Aorta (tissue), 5 donors: ENCODE measurements at places on chromosomes 7 and 10. TPM values are rescaled to one million over a fixed set of nuclear protein-coding genes. Genes with fewer than 3 reads are reported as not detected.

The IKZF1 gene
- 24.4 TPM for total RNA-seq

GRCh38 chr7:96297876-96298275, 24.0 kb downstream of the SLC25A13 start:
- no peak overlapping the region for H3K4me3 ChIP-seq
- H3K27ac ChIP-seq, result no peak overlapping the region
- H3K27me3 ChIP-seq, result no peaks in the 10 kb centered on the region
- H3K4me1 ChIP-seq, result no peaks in the 10 kb centered on the region
- no peak for DNase-seq
- H3K36me3 ChIP-seq, result peaks cover 2% of the 10 kb centered on the region

The ADAP1 gene
- total RNA-seq, result 11.9 TPM

- no peaks in the 10 kb centered on the region for H3K27me3 ChIP-seq
- no peak for DNase-seq
- H3K27ac ChIP-seq, result no peak overlapping the region
- no peak overlapping the region for H3K4me3 ChIP-seq
- no peaks in the 10 kb centered on the region for H3K36me3 ChIP-seq
- H3K4me1 ChIP-seq, result no peaks in the 10 kb centered on the region
Measured at GRCh38 chr10:131978366-131978765, 3.4 kb downstream of the BNIP3 start.

DNA sequence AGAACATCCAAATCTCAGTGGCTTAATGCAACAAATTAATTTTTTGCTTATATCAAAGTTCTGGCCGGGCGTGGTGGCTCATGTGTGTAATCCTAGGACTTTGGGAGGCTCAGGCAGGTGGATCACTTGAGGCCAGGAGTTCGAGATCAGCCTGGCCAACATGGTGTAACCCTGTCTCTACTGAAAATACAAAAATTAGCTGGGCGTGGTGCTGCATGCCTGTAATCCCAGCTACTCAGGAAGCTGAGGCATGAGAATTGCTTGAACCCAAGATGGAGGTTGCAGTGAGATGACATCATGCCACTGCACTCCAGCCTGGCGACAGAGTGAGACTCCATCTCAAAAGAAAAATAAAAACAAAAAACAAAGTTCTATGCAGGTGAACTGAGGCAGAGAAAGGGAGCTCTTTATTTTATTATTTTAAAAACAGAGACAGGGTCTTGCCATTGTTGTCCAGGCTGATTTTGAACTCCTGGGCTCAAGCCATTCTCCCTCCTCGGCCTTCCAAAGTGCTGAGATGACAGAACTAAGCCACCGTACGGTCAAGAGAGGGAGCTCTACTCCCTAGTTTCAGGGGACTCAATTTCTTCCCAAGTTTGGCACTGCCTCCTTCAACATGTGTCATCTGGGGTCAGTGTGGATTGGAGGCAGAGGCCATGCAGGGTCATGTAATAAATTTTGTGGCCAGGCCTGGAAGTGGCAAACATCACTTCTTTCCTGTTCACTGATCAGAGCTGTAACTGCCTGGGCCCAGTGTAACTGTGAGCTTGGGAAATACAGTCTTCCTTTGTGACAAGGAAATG, 2.4 kb downstream of the ADCK2 start:
- no peaks in the 10 kb centered on the region for H3K27me3 ChIP-seq
- no peak for DNase-seq
- H3K36me3 ChIP-seq, result no peaks in the 10 kb centered on the region
- H3K27ac ChIP-seq, result no peak overlapping the region

- no peaks in the 10 kb centered on the region for H3K4me1 ChIP-seq
- DNase-seq, result no peak
- no peak overlapping the region for H3K27ac ChIP-seq
- H3K36me3 ChIP-seq, result no peaks in the 10 kb centered on the region
Measured at GRCh38 chr10:47294501-47294900, 5.5 kb upstream of the GDF10 start.

DNA sequence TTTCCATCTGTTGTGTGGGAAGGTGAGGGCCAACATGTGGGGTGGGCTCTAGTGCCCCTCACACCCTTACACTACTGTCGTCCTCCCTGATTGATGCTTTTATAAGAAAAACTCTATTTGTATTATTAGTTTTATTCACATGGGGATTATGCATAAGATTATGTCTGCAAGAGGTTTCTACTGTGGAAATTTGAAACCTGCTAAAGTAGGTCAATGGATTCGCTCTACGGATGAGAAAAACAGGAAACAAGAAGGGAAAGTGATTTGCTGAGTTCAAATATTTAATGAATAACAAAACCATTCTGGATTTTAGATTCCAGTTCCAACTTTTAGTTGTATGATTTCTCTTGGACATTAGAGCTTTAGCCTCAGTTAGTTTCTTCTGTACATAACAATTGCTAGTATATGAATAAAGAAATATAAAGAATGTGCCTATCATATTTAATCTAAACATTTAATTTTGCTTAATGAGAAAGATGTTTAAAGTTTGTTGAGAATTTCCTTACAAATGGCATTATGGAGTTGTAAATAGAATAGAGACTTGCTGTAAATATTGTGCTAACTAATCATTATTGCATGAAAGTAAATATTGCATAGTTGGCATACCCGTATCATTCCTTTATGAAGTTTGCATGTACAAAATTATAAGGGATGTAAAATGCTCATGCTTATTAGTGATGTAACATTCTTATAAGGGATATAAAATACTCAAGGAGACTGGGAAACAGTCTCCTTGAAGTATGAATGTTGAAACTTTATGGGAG, 193.8 kb downstream of the THSD7A start:
- H3K36me3 ChIP-seq, result no peaks in the 10 kb centered on the region
- DNase-seq, result no peak
- H3K27me3 ChIP-seq, result no peaks in the 10 kb centered on the region
- H3K27ac ChIP-seq, result no peak overlapping the region

The ZNF467 gene
- 13.3 TPM for total RNA-seq

GRCh38 chr7:143252006-143252405, 11.2 kb upstream of the GSTK1 start:
- no peak overlapping the region for H3K27ac ChIP-seq
- no peaks in the 10 kb centered on the region for H3K36me3 ChIP-seq
- no peak overlapping the region for H3K4me3 ChIP-seq
- DNase-seq, result no peak
- H3K27me3 ChIP-seq, result no peaks in the 10 kb centered on the region
- no peaks in the 10 kb centered on the region for H3K4me1 ChIP-seq

DNA sequence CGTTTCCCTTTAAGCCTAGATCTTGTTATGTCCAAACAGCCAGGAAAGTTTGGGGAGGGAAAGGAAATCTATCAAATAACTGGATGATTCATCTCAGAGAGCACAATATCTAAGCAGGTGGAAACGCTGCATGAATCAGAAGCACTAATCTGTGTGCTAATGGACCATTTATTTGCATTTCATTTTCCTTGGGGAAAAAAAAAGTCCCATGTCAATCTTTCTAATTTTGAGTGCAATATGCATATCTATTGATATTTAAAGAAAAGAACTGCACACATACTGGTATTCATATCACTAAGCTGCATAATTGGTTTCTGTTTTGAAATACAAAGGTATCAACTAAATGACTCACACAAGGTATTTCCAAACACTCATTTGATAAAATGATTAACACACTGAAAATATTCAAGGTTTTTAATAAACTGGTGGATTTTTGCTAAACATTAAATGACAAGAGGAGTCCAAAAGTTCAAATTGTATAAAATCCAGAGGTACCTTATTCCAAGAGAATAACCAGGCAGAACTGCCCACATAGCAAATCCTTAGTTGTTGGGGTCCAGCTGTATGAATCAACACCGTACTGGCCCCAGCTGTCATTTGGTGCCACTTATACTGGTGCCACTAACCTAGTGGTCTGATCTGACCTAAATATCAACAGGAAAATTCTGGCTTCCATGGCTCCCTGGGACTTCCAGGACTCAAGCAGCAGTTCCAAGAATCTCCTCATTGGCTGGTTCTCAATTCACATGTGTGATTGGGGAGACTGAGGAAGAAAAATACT, 122.2 kb upstream of the SP4 start:
- H3K36me3 ChIP-seq, result no peaks in the 10 kb centered on the region
- H3K4me1 ChIP-seq, result no peaks in the 10 kb centered on the region
- H3K27me3 ChIP-seq, result no peaks in the 10 kb centered on the region

- no peak overlapping the region for H3K27ac ChIP-seq
- DNase-seq, result no peak
- H3K36me3 ChIP-seq, result no peaks in the 10 kb centered on the region
- H3K4me3 ChIP-seq, result no peak overlapping the region
- no peaks in the 10 kb centered on the region for H3K4me1 ChIP-seq
- no peaks in the 10 kb centered on the region for H3K27me3 ChIP-seq
Measured at GRCh38 chr10:66928776-66929175, 2.9 kb downstream of the LRRTM3 start.
